ENCODE measurements at places on chromosomes 2 and 18.

GRCh38 chr18:24474406-24474805 lies 14.0 kb downstream of the HRH4 start:
- no peak for DNase-seq

DNA sequence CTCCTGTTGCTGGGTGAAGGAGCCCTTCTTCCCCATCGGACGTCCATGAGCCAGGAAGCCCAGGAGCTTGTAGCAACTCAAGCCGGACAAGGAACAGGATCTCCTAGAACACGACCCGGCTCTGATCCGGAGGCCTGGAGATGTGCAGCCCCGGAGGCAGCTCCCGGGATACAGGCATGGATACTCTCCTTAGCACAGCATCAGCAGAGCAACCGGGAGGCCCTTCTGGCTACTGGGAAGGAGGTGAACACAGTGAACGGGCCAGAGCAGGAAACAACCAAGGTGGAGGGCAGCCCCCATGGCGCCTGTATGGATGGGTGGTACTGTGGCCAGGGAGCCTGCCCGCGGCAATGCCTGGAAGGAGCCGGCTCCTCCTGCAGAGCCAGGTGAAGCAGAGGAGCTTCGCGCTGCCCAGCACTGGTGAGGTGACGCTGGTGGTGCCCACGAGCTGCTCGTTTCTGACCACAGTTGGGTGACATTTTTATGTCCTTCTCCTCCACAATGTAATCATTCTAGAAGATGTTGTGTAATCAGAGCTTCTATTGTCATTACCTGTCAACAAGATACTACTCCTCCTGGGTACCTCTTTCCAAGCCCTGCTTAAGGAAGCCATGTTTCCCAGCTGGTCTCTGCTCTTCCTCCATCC lies 94.3 kb downstream of the TWIST2 start:
- no peak for DNase-seq

- no peak for DNase-seq
Measured at GRCh38 chr2:62920070-62920469, 130.6 kb upstream of the OTX1 start.

DNA sequence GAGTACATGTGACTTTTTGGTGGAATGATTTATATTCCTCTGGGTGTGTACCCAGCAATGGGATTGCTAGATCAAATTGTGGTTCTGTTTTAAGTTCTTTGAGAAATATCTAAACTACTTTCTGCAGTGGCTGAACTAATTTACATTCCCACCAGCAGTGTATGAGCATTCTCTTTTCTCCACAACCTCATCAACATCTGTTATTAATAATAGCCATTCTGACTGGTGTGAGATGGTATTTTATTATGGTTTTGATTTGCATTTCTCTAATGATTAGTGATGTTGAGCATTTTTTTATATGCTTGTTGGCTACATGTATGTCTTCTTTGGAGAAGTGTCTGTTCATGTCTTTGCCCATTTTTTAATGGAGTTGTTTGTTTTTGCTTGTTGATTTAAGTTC lies 267.4 kb upstream of the NT5C1B start:
- no peak for DNase-seq

DNA sequence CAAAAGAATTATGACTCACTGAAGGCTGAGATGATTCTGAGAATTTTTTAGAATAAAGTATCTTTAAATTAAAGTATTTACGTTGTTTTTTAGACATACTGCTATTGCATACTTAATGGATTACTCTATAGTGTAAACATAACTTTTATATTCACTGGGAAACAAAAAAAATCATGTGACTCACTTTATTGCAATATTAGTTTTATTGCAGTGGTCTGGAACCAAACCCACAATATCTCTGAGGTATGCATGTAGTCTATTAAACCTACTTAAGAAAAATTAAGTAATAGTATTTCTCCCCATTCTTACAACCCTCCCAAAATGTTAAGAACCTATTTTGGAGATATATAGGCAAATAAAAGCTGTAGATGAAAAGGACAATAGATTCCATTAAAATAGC lies 142.9 kb upstream of the ZNF521 start:
- DNase-seq = no peak

GRCh38 chr2:170822290-170823087 lies 5.8 kb downstream of the GAD1 start:
- DNase-seq = no peak

- DNase-seq = no peak
Measured at GRCh38 chr18:10838553-10838952, 310.8 kb downstream of the PIEZO2 start.

GRCh38 chr2:70553334-70553583 lies 367 bp downstream of the TGFA start:
- no peak for DNase-seq

GRCh38 chr2:241613017-241613780 lies 23.8 kb downstream of the THAP4 start:
- no peak for DNase-seq

- DNase-seq = no peak
Measured at GRCh38 chr2:195238379-195238778, 418.6 kb upstream of the SLC39A10 start.

- no peak for DNase-seq
Measured at GRCh38 chr2:144586476-144586875, 66.6 kb upstream of the ZEB2 start.

DNA sequence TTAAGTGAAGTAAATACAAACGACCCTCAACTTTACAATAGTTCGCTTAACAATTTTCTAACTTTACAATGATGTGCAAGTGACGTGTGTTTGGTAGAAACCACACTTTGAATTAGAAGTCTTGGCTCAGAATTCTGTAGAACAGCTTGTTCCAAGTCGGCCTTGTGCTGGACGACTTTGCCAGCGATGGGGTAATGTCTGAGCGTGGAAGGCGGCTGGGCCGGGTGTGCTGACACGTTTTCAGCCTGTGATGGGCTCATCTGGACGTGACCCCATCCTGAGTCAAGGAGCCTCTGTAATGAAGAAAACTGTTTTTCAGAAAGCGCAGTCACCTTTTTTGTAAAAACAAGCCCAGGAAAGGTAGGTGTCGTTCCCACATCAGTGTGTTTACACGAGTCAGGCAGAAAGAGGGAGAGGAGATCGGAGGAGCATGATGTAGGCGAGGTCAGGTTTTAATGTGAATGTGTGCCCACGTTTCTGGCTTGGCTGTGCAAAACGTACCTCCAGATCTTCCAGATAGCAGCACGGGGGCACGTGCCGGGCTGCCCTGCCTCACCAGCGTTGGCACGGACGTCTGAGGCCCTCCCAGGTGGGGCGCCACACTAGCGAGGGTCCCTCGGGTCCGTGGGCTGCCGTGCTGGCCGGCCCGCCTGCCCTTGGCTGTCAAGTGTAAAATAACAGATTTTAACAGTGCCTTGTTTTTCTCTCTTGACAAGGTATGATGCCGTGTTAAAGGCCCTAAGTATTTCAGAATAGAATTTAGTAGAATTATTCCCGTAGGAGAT lies 54.6 kb downstream of the CTDP1 start:
- no peak for DNase-seq

- DNase-seq = no peak
Measured at GRCh38 chr2:39696838-39697237, 31.1 kb downstream of the TMEM178A start.

DNA sequence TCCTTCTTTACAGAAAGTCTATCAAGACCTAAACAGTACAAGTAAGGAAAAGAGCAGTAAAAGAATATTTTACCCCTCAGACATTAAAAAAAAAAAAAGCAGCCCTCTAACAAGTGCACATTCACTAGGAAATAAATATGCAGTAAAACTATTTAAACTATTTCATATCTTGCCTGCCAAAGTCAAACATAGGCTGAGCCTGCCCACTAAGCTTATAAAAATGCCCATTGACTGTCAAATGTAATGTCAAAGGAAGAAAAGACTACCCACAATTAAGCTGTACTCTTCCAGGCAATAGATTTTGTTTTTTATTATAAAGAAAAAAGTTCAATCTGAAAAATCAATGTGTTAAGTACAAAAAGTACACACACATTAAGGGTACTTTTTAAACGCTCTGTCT lies 11.8 kb downstream of the ALS2 start:
- DNase-seq = no peak

GRCh38 chr18:32668956-32669355 lies 103.9 kb downstream of the KLHL14 start:
- no peak for DNase-seq

- DNase-seq = no peak
Measured at GRCh38 chr2:43592443-43592842, 3.4 kb downstream of the THADA start.

DNA sequence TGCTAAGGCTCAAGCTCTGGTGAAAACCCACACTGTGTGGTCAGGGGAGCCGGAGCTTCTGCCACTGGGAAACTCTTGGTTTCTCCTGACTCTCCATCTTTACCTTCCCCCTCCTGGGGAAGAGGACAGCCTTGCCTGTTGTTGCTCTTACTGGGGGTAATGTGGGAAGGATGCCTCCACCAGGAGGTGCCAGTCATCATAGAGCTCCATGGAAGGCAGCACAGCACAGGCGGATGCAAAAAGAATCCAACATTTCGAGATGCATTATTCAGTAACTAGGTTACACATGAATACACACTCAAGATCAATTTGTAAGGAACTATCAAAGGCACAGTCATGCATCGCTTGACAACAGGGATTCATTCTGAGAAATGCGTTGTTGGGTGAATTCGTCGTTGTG lies 322.6 kb downstream of the AFF3 start:
- no peak for DNase-seq

DNA sequence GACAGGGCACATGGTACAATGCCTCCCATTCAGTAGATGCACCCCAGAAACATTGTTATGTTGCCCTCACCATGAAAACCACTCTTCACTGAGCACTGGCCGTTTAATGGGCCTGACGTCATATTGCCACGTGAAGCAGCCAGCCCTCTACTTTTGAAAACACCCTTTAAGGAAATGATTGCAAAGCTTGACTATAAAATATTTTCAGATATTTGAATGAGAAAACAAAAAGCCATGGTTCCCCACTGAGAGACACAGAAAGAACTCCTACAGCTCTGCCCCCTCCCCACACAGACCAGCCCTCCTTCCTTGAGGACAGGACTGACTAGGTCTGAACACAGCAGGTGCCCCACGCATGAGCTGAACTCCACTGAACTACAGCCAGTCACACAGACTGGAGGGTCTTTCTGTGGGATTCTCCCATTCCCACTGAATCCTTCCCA lies 349.1 kb downstream of the ANAPC1 start:
- no peak for DNase-seq

DNA sequence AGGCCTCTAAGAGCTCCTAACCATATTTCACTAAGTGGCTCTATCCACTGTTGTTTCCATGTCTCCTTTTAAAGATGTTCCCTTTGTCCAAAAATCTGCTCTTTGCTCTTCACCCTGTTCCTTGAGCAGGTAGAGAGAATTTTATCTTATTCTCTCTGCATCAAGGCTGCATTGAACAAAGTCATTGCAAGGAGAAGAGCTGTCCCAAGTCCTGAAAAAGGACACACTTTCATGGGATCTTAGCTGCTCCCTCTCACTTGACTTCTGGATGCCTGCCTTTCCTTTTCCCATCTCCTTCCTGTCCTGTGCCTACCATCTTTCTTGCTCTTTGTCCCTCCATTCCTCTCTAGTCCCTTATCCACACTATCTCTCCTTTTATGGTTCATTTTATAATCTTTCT lies 235.2 kb upstream of the THSD7B start:
- DNase-seq = no peak

DNA sequence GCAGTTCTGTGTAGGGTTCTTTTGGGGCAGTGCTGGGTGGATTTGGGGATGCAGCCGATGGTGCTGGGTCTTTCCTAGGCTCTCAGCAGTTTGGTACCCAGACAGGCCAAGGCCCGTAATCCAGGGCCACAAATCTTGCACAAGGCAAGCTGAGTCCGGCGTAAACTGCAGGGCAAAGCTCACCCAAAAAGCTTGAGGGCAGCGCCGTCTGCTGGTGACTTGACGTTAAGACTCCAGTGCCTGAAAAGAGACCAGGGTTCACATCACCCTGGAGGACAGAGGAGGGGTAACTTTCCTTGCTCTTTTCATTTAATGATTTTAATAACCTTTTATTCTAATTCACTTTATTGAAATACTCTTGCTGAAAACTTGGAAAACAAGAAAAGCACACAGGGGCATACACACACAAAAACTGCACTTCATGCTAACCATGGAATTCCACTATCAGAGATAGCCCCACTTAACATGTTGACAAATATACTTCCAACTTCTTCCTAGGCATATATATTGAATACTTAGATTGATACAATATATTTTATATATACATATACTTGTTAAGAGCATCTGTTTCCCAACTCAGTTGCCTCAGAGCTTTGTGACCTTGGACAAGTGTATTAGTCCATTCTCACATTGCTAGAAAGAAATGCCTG lies 38.9 kb downstream of the CNGA3 start:
- peak; percentile 69 for DNase-seq

DNA sequence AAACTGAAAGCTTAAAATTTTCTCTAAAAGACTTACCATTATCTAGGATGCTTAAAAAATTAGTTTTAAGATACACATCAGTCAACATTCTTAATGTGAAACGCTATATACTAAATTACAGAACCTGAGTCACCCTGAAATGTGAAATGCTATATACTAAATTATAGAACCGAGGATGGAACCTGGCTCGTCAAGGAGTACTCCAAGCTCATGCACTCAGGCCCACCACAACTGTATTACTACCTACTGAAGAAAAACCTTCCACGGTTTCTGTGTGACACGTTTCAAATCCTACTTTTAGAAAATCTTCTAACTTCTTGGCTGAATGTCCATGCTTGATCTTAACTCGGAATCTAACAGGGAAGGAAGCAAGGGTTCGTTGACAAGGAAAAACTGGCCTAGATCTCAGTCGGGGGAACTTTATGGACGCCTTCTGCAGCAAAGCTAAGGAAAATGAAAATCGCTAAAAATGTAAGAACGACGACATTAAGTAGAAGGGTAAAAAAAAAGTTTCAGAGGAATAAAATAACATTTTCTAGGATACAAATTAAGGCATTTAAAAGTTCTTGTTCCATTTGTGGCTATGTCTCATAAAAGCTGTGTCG lies 1.4 kb downstream of the PRKD3 start:
- DNase-seq = no peak

- no peak for DNase-seq
Measured at GRCh38 chr18:2982022-2982421, 30.9 kb downstream of the LPIN2 start.

- no peak for DNase-seq
Measured at GRCh38 chr2:54227798-54228197, 28.2 kb downstream of the TSPYL6 start.

GRCh38 chr18:60894254-60894945 lies 438.8 kb upstream of the CDH20 start:
- DNase-seq = no peak

Data from NCI-H1436 (cell line).